ENCODE measurements at places on chromosomes 5 and 9.

- peak; percentile 57 for DNase-seq
These were observed 558 bp downstream of the SHROOM1 start for GRCh38 chr5:132829742-132830435.

DNA sequence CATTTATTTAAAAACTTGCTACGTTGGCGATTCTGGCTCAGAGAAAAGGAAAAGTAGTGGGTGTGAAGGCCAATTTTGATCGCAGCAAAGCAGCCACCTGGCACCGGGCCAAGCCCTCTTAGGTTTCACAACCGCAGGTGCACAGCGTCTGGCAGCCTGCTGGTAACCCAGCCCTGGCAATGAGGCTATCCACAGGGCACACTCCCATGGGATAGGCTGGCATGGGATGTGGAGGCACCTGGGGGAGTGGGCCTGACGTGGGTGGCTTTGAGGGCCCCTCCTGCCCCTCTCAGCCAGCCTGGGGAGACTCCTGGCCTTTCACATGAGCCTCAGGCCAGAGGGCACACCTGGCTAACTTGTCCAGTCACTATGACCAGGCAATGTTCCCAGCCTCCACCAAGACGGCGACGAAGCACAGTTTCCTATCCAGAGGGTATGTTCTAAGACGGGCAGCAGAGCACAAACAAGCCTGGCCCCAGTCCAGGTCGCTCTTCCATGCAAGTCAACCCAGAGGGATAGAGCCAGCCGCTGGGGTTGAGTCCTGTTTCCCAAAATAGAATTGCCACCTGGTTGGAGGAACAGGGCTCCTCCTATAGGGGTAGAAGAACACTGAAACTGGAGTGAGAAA is 19.0 kb downstream of the CMBL start:
- DNase-seq, result peak; percentile 18

DNA sequence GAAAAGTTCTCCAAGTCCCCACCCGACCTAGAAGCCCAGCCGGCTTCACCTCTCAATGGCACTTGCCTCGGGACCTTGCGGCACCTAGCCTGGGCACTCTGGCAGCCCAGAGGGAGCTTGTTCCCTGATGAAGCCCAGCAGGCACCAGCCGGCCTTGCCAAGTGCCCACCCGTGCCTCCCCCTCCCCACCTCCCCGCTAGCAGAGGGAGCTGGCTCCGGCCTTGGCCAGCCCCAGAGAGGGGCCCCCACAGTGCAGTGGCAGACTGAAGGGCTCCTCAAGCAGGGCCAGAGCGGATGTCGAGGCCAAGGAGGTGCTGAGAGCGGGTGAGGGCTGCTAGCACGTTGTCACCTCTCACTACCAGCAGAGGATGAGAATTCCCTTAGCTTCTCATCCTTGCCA is 37.6 kb upstream of the CAVIN4 start:
- no peak for DNase-seq

GRCh38 chr5:121706686-121707085 is 145.0 kb upstream of the FTMT start:
- DNase-seq, result no peak

- DNase-seq, result peak; percentile 56
These were observed 16.0 kb downstream of the TRAF2 start for GRCh38 chr9:136902259-136902821.

DNA sequence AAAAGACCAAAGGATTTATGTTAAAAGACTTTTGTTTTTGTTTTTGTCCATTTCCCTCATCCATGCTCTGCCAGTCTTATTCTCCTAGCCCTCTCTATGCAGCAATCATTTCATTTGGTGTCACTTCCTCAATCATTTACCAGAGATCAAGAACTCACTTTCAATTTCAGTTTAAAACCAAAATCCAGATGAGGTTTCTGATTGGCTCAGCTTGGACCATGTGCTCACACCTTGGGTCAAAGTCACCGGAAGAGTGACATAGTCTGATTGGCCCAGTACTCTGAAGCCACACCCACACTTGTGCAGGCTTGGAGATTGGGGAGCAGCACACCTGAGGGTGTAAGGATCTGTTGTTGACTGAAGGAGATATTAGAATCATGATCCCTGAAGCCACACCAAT is 79.6 kb downstream of the TLR4 start:
- DNase-seq, result no peak

- no peak for DNase-seq
These were observed 128.3 kb upstream of the TBC1D2 start for GRCh38 chr9:98383758-98384157.

GRCh38 chr9:22037954-22038690 is 29.0 kb upstream of the CDKN2B start:
- DNase-seq, result no peak

GRCh38 chr9:21443849-21444625 is 3.8 kb downstream of the IFNA1 start:
- peak; percentile 15 for DNase-seq

- no peak for DNase-seq
These were observed 7.6 kb downstream of the SEC16A start for GRCh38 chr9:136474974-136475865.

GRCh38 chr5:158875272-158875679 is 224.4 kb downstream of the EBF1 start:
- no peak for DNase-seq

Measured in naive thymus-derived CD8-positive, alpha-beta T cell (primary cell).